HCT116 (cell line): ENCODE measurements at places on chromosomes 11 and 22. TPM values are rescaled to one million over a fixed set of nuclear protein-coding genes. Genes with fewer than 3 reads are reported as not detected.

CCDC87 gene
- total RNA-seq, result 0.39 TPM

- H3K27ac ChIP-seq, result no peak overlapping the region
- no peak overlapping the region for H3K4me3 ChIP-seq
- no peaks in the 10 kb centered on the region for H3K36me3 ChIP-seq
- DNase-seq, result peak; percentile 47
Observed at GRCh38 chr22:43273902-43274484, 69.2 kb downstream of the SCUBE1 start.

- no peaks in the 10 kb centered on the region for H3K36me3 ChIP-seq
- DNase-seq, result no peak
- no peaks in the 10 kb centered on the region for H3K27me3 ChIP-seq
- H3K4me3 ChIP-seq, result peak overlapping the region; percentile 40
Observed at GRCh38 chr11:69351460-69351859, 57.5 kb downstream of the MYEOV start.

GRCh38 chr22:32475468-32476010 lies 928 bp downstream of the FBXO7 start:
- peaks cover 7% of the 10 kb centered on the region; the same call in 1 of the 2 replicates for H3K36me3 ChIP-seq
- peak; percentile 8 for DNase-seq
- peak overlapping the region; percentile 98 for H3K27ac ChIP-seq
- H3K4me1 ChIP-seq, result peaks cover 16% of the 10 kb centered on the region
